GM12865 (cell line): ENCODE measurements at places on chromosomes 4 and X.

DNA sequence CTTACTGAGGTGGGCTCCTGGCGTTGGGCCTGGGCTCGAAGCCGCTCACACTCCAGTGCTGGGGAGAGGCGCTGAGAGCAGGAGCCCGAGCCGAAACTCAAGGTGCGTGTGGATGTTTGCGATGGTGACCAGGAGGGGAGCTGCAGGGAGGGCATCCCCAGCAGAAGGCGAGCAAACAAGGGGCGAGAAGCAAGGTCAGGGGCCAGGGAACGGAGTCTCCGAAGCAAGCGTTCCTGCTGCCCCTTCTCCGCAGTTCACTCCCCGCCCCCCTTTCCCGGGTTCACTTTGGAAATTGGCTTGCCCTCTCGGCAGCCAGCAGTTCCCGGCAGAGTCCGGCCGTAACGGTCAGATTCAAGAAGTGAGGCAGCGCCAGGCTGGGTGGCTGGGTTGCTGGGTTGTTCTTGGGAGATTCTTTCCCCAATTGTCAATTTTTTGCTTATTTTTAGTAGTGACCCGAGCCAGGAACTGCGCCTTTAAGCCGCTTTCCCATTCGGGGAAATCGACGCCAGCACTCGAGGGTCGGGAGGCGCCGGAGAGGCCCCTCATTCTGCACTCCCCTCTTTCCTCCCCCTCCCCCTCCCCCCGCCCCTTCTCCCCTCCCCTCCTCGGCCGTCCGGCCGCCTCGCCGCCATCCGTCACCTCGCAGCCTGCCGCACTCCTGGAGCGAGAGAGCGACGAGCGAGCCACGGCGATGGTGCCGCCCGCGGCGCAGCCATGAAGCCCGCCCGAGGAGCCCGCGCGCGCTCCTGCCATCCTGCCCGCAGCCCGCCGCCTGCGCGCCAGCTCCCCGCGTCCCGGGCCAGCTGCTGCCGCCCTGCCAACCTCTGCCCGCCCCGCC lies at the start of gene FRMPD3:
Gene FRMPD3 (plus strand): TSS at position 655 of the 838 bp plus-strand sequence. CDS start 76,937 bp downstream, outside the sequence.
- peak; percentile 8 for DNase-seq

DNA sequence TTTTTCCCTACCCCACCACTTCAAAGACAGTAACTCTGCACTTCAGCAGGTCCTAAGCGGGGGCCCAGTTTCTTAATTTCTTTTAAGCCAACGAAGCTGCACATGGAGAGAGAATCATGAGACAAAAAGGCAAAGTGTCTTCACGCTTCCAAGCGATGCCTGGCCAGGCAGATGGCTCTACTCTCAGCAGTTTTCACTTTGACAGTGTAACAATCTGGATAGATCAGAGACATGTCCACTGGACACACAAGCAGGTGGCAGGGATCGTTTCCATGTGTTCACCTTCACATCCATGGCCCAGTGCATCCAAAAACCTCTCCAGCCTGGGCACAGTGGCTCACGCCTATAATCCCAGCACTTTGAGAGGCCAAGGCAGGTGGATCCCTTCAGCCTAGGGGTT lies 27.8 kb downstream of the PPP2R2C start:
- no peak for DNase-seq

DNA sequence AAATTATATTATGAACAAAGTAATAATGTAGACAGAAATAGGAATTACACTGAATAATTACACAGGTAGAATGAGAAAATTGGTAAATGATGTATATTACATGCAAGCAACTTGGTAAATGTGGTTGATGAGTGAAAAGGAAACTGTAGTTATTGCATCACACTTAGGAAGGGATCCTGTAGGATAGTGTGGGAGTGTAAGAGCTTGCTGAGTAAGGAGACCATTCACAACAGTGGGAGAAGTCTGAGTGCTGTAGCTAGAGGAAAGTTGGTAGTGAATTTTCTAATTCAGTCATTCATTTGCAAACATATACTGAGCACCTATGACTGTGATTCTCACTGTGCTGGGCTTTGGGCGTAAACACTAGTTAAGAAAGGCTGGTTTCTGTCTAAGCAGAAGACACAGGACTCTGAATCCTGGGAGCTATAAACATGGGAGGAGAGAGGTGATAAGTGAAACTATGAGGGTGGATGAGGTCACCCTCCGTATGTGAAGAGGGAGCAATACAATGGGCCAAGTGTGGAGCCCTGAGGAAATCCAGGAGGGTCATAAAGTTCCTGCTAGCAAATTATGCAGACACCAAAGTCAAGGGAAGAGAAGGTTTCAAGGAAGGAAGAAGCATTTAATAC lies 14.2 kb upstream of the CPE start:
- no peak for DNase-seq

- no peak for DNase-seq
Measured at GRCh38 chr4:25900310-25900709, 13.7 kb upstream of the SMIM20 start.

DNA sequence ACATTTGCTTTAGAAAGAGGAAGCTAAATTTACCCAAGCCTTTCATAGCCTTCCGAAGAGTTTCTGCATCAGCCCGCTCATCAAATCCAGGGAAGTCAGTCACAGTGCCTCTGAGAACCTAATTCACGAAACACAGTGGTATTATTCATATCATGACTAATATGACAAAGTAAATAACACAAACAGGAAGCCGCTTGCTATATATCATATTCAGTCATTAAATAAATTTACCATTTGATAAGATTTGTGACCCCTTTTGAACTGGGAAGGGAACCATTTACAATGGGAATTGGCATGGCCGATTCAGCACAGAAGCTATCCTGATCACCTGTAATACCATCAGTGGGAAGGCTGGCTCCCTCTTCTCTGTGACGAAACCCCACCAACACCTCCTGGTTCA lies 10.5 kb downstream of the ANXA5 start:
- DNase-seq = no peak

GRCh38 chrX:9475984-9476383 lies 11.1 kb downstream of the TBL1X start:
- no peak for DNase-seq

DNA sequence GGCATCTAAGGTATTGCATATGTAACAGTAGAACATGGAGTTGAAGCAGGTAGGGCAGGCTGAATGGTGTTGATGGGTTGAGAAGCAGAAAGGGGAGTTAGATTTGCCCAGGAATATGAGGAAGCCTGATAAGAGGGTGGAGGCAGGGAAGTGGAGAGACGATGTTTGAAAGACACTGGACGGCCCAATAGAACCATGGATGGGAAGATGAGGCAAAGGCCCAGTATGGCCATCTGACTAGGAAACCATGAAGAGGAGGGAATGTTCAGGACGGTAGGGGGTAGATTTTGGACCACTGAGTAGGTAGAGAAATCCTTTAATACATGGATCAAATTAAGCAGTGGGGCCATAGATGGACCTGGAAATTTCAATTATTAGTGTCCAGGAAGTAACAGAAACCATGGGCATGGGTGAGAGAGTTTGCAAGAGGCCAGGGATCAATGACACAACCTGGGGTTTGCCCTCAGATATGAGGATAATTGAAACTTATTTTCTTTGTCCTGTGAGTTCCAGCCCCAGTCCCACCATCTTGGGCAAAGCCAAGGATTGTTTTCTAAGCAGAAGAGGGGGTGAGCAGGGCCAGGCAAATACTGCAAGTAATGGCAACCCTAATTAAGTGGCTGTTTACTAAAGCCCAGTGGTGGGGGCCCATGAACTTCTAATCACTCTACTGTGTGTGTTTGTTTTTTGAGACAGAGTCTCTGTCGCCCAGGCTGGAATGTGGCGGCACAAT lies 2.5 kb upstream of the USP11 start:
- no peak for DNase-seq

- no peak for DNase-seq
Measured at GRCh38 chr4:76658231-76659102, 223.4 kb downstream of the SHROOM3 start.
